Heart left ventricle (tissue), 16 donors: ENCODE measurements at places on chromosomes 5 and 9. TPM values are rescaled to one million over a fixed set of nuclear protein-coding genes. Genes with fewer than 3 reads are reported as not detected.

The SLC30A5 gene
- 21.0 TPM for polyA plus RNA-seq

The PRDM9 gene
- polyA plus RNA-seq: not detected

The C8G gene
- 1.0 TPM for polyA plus RNA-seq

DNA sequence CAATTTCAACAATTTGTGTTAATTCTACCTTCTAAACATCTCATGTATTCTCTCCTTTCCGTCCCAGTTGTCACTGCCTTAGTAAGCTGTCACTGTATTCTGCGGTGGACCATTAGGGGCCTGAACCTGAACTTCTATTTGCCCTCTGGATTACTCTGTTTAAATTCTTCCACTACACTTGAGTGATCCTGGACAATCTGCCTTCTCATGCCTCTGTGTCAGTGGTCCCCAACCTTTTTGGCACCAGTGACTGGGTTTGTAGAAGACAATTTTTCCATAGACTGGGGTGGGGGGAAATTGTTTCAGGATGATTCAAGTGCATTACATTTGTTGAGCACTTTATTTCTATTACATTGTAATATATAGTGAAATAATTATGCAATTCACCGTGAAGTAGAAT lies 1157.6 kb upstream of the SEMA6A start:
- DNase-seq: no peak

DNA sequence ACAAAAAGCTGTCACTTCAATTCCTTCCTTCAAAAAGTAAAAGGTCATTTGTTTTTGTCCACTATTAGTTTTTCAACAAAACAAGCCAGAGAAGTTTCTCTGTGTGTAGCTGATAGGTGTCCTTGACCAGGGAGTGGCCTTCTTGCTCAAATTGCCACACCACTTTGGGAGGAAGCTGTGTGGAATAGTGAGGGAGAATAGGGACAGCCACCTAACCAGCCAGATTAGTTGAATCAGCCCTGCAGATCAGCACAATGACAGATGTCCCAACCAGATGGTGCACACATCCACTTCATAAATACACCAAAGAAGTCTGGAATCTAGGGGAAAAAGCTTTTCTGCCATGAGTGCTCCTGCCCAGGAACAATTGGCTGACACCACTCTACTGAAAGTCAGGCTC lies 37.2 kb downstream of the NREP start:
- DNase-seq: no peak
